ENCODE measurements at places on chromosomes 1 and 21.

DNA sequence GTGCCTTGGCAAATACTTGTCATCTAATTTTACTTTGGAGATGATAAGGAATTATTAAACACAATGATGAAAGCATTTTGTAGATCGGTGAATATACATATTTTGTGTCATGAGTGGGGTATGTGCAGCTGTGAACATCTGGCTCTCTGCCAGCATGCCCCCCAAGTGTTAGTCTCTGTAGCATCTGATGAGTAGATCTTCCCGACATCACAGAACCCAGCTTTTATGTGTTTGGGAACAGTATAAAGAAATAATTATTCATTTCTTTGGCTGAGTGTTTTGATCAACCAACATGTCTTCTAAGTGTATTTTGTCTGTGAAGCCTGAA is 4.5 kb upstream of the CTNNBIP1 start:
- no peak for DNase-seq

GRCh38 chr1:36397083-36397377 is 678 bp downstream of the LSM10 start:
- DNase-seq = no peak

DNA sequence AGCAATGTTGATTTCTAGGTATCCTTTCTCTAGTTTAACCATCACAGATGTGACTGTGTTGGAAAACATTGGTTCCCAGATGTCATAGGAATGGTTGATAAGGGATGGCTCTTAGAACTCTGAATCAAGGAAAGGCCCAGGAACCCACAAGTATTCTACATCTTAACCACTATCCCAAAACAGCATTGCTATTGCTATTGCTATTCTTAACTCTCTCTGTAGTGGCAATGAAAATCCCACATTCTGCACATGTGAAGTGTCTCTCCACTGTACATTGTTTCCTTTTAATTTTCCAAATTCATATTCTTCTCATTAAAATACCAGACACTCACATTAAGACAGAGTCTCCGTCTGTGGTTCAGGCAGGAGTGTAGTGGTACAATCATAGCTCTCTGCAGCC is 420.4 kb upstream of the RUNX1 start:
- no peak for DNase-seq

- DNase-seq = no peak
Measured at GRCh38 chr1:150621497-150622302, 7.7 kb downstream of the ENSA start.

- no peak for DNase-seq
Measured at GRCh38 chr21:26956216-26956615, 10.7 kb downstream of the ADAMTS5 start.

DNA sequence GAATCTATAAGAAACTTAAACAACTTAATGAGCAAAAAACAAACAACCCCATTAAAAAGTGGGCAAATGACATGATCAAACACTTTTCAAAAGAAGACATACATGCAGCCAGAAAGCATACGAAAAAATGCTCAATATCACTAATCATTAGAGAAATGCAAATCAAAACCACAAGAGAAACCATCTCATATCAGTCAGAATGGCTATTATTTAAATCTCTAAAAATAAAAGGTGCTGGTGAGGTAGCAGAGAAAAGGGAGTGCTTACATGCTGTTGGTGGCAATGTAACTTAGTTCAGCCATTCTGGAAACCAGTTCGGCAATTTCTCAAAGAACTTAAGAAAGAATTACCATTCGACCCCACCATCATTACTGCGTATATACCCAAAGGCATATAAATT is 147.7 kb downstream of the FAF1 start:
- DNase-seq = no peak

GRCh38 chr1:222522105-222522915 is 25.6 kb downstream of the HHIPL2 start:
- no peak for DNase-seq

GRCh38 chr1:13478692-13479091 is 35.1 kb downstream of the LRRC38 start:
- no peak for DNase-seq

- no peak for DNase-seq
Measured at GRCh38 chr1:104182251-104182650, 432.6 kb downstream of the AMY1C start.

Measured in NCI-H2107 (cell line).